Activated naive CD4-positive, alpha-beta T cell treated with anti-CD3 and anti-CD28 coated beads for 36 hours (primary cell): ENCODE measurements at places on chromosomes 7 and 10. TPM values are rescaled to one million over a fixed set of nuclear protein-coding genes. Genes with fewer than 3 reads are reported as not detected.
A peak's percentile ranks its signal among the peaks of the same experiment; 100 is the strongest.

GRCh38 chr7:157432541-157432956 lies 95.7 kb downstream of the DNAJB6 start:
- DNase-seq, result peak; percentile 39

DNA sequence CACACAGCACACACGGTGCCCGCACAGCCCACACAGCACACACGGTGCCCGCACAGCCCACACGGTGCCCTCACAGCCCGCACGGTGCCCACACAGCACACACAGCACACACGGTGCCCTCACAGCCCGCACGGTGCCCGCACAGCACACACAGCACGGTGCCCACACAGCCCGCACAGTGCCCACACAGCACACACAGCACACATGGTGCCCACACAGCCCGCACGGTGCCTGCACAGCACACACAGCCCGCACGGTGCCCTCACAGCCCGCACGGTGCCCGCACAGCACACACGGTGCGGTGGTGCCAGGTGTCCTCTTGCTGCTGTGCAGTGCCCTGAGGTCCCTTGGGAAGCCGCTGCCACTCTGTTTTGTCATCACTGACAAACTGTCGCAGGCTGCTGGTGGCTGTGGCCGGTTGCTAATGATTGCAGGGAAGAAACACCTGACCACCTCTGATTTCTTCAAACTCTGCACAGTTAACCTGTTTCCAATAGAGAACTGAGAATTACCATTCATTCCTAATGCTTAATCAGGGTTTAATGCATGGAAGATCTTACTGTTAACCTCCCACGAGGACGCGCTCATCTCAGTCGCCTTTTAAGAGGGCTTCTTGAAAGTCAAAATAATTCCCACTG lies 66.9 kb downstream of the GLRX3 start:
- DNase-seq, result no peak

- no peak for DNase-seq
These were observed 9.8 kb downstream of the AUTS2 start for GRCh38 chr7:69608049-69608448.

- DNase-seq, result no peak
These were observed 62.2 kb downstream of the KCNMA1 start for GRCh38 chr10:77575271-77576006.

DNA sequence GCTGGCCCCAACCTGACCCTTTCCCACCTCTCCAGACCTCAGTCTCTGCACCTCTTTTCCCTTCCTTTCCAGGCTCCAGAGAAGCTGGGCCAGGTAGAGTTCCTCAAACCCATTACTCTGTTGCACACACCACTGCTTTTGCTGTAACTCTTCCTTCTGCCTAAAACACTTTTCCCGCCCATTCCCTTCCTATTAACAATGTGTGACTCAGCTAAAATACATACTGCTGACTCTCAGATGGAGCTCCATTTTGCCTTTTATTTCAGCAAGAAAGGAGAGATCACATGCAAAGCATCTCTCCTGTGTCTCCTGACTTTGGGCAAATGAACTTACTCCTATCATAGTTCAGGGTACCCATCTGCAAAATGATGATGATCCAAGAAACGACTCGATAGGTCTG lies 201.0 kb downstream of the CALN1 start:
- DNase-seq, result no peak

GRCh38 chr7:141444961-141445360 lies 106.2 kb upstream of the AGK start:
- DNase-seq, result no peak

GRCh38 chr7:102253066-102253972 lies 33.3 kb upstream of the SH2B2 start:
- DNase-seq, result no peak

GRCh38 chr10:21715531-21716195 lies 181.6 kb downstream of the MLLT10 start:
- DNase-seq, result no peak

DNA sequence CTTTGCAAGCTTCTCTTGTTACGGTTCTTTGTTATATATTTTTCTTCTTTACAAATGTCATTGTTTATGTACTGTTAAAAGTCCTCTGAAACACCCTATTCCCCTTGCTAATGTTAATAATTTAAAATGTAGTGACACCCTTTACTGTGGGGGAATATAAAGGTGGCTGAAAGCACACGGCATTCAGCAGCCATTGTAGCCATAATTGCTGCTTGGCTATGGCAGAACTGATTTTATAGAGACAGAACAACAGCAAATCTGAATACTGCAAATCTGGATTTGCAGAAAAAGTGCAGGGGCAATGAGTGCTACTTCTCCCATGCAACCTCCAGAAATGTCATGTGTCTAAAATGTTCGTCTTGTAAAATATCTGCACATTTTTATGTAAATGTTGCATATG lies 3.7 kb upstream of the WASL start:
- no peak for DNase-seq

DNA sequence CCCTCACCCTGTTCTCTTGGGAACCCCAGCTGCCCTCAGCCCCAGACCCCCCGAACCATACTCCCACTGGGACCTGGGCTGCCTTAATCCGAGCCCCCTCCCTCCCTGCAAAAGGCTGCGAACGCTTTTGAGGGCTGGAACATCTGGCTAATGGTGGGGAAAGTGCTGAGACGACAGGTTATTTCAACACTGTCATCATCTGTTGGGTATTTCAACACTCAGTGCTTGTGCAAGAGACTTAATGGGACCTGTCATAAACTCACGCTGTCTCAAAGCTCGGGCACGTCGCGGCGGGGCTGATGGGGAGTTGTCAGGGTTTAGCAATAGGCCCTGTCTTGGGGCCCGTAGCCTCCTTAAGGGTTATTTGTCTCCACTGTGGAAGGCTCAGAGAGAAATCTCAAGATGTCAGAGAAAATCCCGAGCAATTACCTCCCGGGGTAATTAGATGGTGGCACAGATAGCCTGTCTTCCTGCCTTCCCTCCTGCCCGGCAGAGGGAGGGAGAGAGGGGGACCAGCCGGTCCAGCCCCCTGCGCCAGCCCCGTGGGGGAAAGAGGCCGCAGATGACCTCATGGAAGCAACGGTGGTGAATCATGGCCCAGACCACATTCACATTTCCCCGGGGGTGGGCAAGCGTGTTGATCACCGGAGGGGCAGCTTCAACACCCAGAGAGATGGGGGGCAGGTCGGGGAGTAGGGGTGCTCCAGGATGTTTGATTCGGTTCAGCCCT lies 88.7 kb upstream of the MYL10 start:
- no peak for DNase-seq

- DNase-seq, result no peak
These were observed 470.7 kb downstream of the DNAJB6 start for GRCh38 chr7:157807510-157807909.

GRCh38 chr7:124532166-124532565 lies 233.4 kb downstream of the GPR37 start:
- no peak for DNase-seq

DNA sequence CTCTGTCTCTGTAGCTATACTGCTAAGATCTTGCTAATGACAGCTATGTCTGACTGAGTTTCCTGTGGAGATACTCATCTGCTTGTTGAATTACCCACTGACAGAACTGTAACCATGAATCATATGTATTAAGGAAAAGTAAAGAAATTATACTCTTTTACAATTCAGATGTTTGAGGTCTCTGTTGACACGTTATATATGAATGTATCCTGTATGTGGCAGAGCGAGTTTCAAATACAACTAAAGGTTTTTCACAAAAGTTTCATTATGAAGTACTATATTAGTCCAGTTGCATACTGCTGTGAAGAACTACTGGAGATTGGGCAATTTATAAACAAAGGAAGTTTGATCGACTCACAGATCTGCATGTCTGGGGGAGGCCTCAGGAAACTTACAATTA lies 232.5 kb downstream of the CDK14 start:
- no peak for DNase-seq

- no peak for DNase-seq
These were observed 251.0 kb downstream of the TFEC start for GRCh38 chr7:115779561-115779960.

- no peak for DNase-seq
These were observed 2.2 kb downstream of the DUSP5 start for GRCh38 chr10:110499796-110500514.

DNA sequence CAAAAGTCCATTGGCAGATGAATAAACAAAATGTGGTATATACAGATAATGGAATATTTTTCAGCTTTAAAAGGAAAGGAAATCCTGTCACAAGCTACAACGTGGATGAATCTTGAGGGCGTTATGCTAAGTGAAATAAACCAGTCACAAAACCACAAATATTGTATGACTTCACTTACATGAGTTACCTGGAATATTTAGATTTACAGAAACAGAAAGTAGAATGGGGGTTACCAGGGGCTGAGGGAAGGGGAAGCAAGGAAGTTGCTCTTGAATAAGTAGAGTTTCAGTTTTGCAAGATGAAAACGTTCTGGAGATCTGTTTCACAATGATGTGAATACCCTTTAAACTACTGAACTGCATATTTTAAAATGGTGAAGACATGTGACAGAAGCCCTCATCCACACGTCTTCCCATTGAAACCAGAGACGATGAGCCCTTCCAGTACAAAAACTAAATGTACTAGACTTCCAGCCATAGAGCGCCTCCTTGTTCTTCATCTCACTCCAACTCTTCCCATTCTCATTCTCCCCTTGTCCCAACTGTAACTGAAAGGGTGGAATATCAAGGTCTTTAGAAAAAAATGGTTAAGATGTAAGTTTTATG lies 62.4 kb downstream of the MICU1 start:
- DNase-seq, result peak; percentile 58

DNA sequence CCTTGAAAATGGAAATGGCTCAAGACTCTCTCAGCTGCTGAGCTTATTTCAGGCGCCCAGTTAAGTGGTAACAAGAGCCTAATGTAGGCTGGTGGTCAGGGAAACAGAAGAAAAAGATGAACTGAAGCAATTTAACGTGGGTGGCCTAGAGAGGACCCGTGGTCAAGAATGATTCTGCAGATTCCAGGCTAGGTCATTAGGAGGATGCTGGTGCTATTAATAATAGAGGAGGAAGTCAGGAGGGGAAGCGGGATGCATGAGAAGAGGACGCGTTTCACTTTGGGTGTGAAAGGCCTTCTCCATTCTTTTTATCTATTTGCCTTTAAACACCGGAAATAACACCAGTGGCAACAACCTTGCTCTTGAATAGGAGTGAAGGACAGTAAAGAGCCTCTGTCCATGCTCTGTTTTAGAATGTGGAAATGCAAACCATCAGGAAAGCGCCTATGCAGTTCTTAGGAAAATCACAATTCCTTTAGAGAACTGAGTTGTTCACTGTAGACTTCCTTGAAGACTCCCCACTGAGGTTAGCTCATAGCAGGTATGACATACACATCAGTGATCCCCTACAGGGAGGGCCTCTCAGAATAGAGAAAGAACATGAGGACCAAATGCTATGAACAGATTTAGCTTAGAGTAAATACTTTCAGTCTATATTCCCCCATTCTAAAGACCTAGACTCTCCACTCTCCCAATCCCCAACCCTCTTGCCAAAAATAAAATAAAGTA lies 8.6 kb downstream of the LIPA start:
- no peak for DNase-seq

DNA sequence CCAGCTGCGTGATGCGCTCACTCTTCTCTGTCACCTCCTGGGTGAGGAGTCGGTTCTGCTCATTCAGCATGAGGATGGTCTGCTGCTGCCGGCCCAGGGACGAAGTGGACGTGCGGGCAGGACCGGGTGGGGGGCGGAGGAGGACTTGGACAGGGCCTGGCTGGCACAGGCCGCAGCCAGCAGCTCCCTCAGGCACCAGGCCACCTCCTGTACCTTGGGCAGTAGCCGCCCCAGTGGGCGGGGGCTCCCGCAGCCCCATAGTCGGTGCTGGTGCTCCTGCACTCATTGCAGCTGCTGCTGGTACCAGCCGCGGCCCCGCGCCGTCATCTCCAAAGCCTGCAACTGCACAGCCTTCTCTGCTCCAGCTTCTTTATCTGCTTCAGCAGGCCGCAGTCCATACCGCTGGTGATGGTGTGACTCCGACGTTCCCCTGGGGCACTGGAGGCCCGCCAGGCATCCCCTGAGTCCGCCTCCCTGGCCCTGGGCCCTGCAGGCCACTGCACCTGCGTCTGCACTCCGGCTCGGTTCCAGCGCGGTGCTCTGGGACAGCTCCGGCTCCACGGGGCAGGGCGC lies 884.9 kb upstream of the ZNF722 start:
- DNase-seq, result no peak

- DNase-seq, result no peak
These were observed 591.0 kb upstream of the PFKP start for GRCh38 chr10:2476218-2476811.

- DNase-seq, result no peak
These were observed 133.7 kb downstream of the TFPI2 start for GRCh38 chr7:93756890-93757289.

- DNase-seq, result no peak
These were observed 12.4 kb upstream of the PTPN12 start for GRCh38 chr7:77524731-77525130.

DNA sequence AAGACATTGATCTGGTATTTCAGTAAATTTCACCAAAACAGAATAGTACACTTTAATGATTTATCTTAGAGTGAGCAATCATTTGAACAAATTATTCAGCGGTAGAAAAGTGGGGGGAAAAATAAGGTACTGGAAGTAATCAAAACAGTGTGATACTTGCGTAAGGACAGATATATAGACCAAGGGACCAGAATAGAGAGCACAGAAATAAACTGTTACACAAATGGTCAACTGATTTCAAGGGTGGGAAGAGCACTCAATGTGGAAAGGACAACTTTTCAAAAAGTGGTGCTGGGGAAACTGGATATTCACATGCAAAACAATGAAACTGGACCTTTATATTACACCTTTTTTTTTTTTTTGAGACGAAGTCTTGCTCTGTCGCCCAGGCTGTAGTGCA lies 119.9 kb downstream of the NRBF2 start:
- no peak for DNase-seq

- DNase-seq, result no peak
These were observed 231.1 kb upstream of the ZNF32 start for GRCh38 chr10:43879742-43880141.

DNA sequence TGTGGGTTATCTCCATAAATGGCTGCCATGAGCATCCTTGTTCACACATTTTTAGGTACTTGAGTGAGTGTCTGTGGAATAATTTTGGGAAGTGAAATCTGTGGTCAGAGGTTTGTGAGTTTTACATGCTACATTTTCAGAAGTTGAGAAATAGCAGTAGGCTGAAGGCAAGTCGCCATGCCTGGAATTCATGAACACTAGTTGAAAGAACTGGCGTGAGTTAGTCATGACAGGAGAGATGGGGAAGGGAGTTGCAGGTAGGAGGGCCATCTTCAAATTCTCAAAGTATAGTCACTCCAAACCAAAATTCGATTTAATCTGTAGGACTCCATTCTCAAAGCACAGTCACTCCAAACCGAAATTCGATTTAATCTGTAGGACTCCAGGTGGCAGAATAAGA lies 89.6 kb downstream of the EGFR start:
- no peak for DNase-seq

GRCh38 chr7:132491391-132491945 lies 84.8 kb downstream of the PLXNA4 start:
- no peak for DNase-seq

Gene NET1
- total RNA-seq, result 20.8 TPM

Gene ANXA7
- total RNA-seq, result 130 TPM

Gene CELF2
- 72.2 TPM for total RNA-seq

Gene OR9A2
- not detected for total RNA-seq

Gene PLAU
- total RNA-seq, result 0.26 TPM

Gene DOCK4
- 0.43 TPM for total RNA-seq

Gene CRYGN
- total RNA-seq, result not detected

Gene PRRT4
- total RNA-seq, result not detected

Gene CXCL12
- total RNA-seq, result not detected

Gene RTKN2
- 4.7 TPM for total RNA-seq

Gene SPDYE3
- not detected for total RNA-seq

Gene ADAMTS14
- not detected for total RNA-seq

Gene MUC12
- total RNA-seq, result not detected
